Stimulated activated CD8-positive, alpha-beta memory T cell treated with anti-CD3 and anti-CD28 coated beads, Interleukin-15, amount 100 ng/mL, for 24 hours (primary cell): ENCODE measurements at places on chromosomes 2 and 18.

GRCh38 chr2:205685314-205686055 is 3.2 kb downstream of the NRP2 start:
- no peak for DNase-seq

DNA sequence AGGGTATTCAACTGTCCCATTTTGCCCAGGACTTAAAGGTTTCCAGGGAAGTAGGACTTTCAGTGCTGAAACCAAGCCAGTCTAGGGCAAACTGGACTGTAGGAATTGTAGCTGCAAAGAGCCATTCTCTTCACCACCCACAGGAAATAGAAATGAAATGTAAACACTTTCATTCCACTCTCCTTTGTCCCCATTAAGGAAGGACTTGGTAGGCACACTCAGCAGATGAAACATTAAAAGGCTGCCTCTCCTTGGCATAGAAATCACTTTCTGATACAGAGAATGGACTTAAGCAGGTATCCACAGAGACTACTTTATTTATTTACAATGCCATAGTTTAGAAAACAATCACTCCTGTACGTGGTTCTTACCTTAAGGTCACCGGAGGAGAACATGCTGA is 102.9 kb upstream of the CCDC195 start:
- DNase-seq = no peak

GRCh38 chr2:111100765-111101162 is 19.9 kb upstream of the BCL2L11 start:
- DNase-seq = no peak

DNA sequence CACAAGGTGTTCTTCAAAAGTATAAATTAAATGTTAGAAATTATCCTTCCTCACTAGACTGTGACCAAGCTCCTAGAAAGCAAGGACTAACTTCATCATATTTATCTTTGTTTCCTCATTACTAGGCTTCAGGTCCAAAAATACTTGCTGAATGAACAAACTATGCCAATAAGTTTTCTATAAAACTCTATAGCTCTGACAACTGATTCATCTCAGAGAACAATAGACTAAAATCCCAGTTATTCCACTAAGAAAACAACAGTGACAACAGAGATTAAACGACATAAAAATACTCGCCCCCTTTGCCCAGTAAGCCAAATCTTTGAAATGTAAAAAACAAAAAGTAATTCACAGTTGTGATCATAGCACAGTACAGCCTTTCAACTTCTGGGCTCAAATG is 13.6 kb downstream of the TLK1 start:
- DNase-seq = no peak

DNA sequence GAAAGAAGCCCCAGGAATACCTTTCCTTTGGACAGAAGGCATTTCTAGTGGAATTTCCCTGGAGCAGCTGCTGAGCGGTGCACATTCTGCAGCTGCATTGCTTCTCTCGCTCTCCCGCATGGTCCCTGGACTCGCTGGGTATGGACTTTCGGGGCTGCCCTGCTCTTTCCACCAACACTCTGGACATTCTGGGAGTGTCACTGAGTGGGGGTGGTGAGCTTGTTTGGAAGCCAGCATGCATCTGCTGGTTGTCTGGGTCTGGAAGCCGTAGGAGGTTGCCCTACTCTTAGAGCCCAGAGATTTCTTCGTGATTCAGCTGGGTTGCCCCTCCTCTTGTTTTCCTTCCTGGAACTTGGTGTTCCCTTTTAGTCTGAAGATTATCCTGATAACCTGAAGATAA is 52.6 kb downstream of the TWIST2 start:
- no peak for DNase-seq

DNA sequence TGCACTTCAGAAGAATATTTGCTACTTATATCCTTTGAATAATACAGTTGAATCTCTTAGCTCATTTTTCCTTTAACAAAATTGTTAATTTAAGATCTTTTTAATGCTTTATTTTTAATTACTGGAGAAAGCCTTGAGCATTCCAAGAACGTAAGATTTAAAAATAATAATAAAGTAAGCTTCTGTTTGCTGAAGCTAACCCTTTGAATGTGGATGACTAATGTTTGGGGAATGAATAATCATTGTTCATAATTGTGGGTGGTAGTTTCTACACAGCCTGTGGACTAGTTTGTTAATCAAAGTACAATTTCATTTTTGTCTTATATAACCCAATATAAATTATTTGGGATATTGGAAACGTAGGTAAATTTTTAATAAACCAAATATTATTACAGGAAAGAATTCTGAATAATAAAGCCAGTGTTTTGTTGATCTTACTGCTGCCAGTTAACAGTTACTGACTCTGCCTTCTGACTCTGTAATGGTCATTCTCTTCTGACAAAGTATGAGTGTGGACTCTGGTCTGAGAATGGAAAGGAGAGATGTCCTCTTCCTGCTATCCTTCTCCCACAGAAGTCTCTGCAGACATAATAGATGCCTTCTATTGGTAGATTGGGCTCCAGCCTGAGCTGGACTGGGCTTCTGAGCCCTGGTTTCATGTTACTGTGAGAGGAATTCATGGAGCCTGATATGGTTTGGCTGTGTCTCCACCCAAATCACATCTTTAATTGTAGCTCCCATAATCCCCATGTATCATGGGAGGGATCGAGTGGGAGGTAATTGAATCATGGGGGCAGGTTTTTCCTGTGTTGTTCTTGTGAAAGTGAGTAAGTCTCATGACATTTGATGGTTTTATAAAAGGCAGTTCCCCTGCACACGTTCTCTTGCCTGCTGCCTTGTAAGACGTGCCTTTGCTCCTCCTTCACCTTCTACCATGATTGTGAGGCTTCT is 292.7 kb upstream of the SLC39A10 start:
- no peak for DNase-seq

GRCh38 chr2:148527488-148528340 is 116.8 kb upstream of the EPC2 start:
- no peak for DNase-seq

DNA sequence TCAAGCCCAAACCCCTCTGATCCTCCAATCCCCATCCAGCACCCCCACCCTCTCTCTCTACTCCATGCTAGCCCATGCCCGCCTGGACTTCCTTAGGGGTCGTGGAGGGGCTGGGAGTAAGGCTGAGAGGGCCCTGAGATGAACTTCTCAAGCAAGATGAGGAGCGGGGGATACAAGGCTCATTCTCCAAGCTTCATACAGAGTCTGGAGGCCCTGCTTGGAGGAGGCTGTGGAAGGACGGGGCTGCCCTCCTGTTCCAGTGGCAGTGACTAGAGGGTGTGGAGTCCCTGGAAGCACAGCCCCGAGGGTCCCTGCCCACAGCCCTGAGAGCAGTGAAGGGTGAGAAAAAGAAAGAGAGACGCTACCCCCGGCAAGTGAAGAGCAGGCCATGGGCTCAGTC is 45.6 kb downstream of the EMX1 start:
- DNase-seq = no peak

DNA sequence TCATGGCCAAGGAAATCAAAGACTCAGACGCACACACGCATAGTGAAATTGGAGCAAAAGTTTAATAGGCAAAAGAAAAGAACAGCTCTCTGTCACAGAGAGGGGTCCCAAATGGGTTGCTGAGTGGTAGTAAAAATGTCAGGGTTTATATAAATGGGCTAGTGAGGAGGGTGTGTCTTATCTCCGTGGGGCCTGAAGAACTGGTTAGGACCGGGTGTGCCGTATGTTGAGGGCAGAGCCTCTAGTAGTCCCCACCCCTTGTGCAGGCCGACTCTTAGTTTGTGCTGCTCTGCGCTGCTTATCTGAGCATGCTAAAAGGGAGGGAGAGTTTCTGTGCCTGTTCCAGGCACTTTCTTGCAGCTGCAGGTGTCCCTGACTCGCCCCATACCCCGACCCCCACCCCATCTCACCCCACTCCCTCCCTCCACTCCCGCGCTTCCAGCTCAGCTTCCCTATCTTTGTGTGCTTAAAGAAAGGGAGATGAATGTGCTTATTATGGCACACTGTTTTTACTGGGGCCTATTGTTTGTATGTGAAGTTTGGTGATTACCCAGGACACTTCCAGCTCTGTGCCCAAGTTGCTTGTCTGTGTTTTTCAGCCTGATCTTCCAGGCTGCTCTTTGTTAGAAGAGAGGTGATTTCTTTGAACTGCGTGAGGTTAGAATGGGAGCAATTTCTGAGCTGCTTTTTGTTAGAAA is 167.4 kb downstream of the SPAG16 start:
- no peak for DNase-seq

GRCh38 chr2:191148281-191148680 is 2.5 kb downstream of the STAT4 start:
- no peak for DNase-seq

- no peak for DNase-seq
Observed at GRCh38 chr2:20384953-20385352, 34.3 kb upstream of the PUM2 start.

- DNase-seq = no peak
Observed at GRCh38 chr2:158999458-158999857, 31.0 kb downstream of the TANC1 start.

- DNase-seq = no peak
Observed at GRCh38 chr2:173106959-173107628, 31.4 kb downstream of the MAP3K20 start.

GRCh38 chr2:199629301-199629700 is 171.6 kb upstream of the SATB2 start:
- DNase-seq = no peak

DNA sequence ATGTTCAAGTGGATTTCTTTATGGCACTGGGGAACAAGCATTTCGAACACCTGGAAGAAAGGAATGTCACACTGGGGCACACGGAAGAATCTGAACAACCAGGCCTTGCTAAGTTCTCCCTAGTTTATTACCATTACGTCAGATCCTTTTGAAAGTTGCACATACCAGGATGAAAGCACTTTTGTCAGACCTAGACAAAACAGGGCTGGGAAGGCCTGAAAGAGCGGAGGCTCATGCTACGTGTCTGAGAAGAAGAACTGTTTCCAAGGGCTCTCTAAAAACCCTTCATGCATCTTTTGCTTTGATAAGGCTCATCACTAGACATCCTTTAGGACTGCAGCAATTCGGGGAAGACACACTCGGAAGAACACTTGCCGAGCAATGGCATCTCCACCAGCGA is 15.4 kb upstream of the SLC25A52 start:
- no peak for DNase-seq

DNA sequence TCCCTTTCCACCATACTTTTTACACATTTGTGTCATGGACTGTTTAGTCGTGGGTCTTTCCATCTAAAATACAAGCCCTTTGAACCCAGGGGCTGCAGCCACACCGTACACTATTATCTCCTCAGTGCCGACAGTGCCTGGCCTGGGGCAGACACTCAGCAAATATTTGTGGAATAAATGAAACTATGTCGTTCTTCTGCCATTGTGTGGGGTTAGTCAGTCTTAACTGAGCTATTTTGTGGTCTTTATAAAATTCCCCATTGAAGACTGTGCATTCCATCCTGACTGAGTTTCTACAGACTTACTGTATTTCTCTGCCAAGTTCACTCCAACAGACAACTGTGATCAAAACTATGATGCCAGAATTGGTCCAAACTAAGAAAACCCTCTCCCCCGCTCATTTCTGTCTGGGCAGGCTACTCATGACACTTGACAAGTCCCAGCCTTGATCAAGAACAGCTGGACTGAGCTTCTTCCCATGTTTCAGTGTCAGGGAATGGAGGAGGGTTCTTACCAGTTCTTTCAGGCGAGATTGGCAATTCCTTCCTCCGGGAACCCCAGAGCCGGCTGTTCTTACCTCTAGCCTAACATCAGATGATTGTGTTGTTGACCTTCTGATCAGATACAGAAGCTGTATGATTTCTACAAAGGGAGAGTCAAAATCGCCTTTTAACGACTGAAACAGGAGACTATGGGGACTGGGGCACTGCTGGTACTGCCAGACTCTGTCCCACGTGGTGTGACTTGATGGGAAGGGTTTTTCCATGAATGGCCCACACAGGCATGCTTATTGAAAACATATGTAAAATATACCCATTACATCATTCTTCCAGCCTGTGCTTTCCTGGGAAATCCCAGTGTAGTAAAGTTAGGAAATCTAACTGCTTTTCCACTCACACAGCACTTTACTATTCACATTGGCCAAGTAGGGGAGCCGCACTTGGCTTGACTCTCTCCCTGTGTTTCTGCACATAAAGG is 77.4 kb upstream of the NPAS2 start:
- no peak for DNase-seq

- DNase-seq = no peak
Observed at GRCh38 chr2:217968023-217968422, 34.8 kb downstream of the TNS1 start.

DNA sequence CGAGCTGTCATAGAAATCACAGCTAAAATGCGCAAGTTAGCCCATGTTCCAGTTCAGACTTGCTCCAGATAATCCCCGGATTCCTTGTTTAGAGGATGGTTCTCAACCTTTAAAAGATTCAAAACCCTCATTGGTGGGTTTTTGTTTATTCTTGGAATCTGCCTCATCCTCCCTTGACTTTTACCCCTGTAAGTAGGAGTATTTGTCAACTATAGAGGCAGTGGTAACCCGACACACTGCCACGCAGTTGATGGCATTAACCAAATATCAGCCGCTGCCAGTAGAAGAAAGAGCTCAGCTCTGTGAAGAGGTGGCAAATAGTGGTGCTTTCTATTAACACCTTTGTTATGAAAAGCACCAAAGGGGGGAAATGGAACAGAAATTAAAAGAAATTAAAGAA is 40.4 kb upstream of the SELENOI start:
- no peak for DNase-seq

DNA sequence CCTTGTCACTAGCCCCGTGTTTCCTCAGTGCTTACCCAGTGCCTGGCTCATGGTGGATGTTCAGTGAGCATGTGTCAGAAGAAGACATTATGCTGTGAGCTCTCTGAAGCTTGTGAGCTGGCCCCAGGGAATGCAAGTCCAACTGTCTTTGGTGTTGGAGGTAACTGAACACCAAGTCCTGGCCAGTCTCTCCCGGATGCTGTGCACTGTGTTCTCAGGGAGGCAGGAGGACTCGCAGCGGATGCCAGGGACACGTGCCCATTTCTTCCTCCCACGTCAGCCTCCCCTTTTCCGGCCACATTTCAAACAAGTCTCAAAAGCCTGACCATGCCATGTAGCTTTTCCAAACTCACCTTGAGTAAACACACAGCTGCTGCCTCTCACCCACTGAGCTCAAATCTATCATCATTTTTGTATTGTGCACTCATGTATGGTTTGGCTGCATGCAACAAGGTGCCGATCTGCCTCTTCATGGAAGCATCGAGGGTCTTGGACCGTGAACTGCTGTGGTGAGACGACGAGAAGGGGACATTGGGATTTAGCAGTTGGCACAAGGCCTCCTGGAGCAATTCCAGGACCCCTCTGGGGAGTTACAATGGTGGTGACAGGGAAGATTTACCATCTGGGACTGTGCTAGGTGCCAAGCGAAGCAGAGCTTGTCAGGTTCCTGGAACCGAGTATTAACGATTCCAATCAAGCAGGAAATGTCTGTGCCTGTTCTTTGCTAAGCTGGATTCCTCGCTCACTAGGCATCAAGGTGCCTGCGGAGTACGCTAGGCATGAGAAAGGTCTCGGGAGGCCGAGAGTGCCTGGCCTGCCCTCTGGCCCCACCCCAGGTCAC is 44.4 kb upstream of the MGAT4A start:
- DNase-seq = no peak

- no peak for DNase-seq
Observed at GRCh38 chr2:236571145-236571544, 1.5 kb downstream of the ACKR3 start.

DNA sequence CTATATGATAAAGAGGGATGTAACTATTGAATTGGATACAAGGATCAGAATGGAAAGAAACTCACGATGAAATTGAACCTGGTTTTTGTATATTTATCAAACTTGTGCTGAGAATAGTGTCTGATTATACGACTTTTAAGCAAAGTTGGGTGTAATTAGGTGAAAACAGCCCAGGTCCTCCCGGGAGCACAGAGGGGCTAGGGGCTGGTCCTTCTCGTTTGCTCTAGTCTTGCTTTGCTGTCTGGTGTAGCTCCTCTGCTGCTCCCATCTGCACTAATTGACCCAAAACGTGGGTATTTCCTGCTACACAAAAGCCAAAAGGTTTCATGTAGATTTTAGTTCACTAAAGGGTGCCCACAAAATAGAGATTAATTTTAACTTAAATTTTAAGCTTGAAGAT is 58.7 kb downstream of the HK2 start:
- no peak for DNase-seq
